Stimulated activated CD8-positive, alpha-beta memory T cell treated with anti-CD3 and anti-CD28 coated beads, Interleukin-2, amount 100 ng/mL, for 1 hour (primary cell): ENCODE measurements at places on chromosomes 11 and 22.

GRCh38 chr11:121672630-121673487, 220.1 kb upstream of the SORL1-AS1 start:
- no peak for DNase-seq

DNA sequence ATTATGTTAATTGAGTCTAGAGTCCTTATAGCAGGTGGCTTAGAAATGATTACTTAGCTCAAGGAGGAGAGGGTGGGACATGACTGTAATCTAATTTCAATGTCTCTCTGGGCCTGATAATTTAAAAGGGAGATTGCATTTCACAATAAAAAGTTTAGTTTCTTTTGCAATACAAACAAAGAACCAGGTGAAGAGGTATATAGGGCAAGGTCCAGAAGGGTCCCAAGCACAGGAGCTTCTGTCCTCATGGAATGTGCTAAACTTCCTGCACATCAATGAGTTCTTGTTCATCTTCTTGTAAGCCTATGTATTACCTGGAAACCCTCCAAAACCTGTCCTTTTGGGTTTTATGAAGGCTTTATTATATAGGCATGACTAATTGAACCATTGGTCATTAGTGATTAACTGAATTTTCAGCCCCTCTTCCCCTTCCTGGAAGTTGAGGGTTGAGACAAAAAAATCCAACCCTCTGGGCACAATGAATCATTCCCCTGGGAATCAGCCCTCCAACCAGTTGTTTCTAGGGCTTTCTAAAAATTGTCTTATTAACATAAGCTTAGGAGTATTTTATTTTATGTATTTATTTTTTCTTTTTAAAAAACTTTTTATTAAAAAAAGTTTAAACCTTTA, 37.6 kb downstream of the MS4A2 start:
- no peak for DNase-seq

GRCh38 chr22:16847271-16847670, 22.1 kb upstream of the XKR3 start:
- DNase-seq = no peak

- no peak for DNase-seq
These were observed 8.1 kb downstream of the NPAS4 start for GRCh38 chr11:66428933-66429332.

GRCh38 chr11:123054301-123055065, 7.5 kb downstream of the HSPA8 start:
- no peak for DNase-seq

GRCh38 chr11:92703449-92703830, 266.0 kb upstream of the MTNR1B start:
- DNase-seq = no peak

- DNase-seq = no peak
These were observed 1.9 kb downstream of the MMP8 start for GRCh38 chr11:102722821-102723220.

DNA sequence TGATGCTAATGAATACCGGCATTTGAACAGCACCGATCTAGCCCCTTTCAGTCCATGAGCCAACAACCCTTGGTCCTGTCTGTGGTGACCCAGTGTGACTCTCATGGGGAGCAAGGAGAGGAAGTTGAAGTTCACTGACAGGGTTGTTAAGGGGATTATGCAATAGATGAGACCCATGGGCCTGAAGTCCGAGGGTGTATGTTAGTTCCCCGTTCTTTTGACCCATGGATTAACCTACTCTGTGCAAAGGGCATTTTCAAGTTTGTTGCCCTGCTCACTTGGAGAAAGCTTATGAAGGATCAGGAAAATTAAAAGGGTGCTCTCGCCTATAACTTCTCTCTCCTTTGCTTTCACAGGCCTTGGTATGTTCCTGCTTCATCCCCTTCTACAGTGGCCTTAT, 4.9 kb downstream of the PNPLA3 start:
- no peak for DNase-seq

- DNase-seq = no peak
These were observed 4.1 kb upstream of the FAM83F start for GRCh38 chr22:39990686-39991085.

GRCh38 chr11:12061851-12062560, 48.4 kb upstream of the MICAL2 start:
- no peak for DNase-seq

GRCh38 chr11:102783720-102784119, 3.3 kb upstream of the MMP10 start:
- no peak for DNase-seq
